ENCODE measurements at places on chromosomes 16 and 17.

DNA sequence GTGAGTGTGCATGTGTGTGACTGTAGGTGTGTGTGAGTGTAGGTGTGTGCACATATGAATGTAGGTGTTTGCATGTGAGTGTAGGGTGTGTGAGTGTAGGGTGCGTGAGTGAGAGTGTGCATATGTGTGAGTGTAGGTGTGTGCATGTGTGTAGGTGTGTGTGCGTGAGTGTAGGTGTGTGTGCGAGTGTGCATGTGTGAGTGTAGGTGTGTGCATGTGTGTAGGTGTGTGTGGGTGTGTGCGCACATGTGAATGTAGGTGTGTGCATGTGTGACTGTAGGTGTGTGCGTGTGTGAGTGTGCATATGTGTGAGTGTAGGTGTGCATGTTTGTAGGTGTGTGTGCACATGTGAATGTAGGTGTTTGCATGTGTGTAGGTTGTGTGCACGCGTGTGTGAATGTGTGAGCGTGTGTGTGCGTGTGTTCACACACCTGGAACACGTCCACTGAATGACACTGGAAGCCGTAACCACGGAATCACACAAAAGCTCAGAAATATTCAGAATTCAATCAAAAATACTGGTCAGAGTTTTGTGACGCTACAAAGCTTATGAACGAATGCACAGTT is 30.6 kb downstream of the MRM3 start:
- DNase-seq, result no peak

DNA sequence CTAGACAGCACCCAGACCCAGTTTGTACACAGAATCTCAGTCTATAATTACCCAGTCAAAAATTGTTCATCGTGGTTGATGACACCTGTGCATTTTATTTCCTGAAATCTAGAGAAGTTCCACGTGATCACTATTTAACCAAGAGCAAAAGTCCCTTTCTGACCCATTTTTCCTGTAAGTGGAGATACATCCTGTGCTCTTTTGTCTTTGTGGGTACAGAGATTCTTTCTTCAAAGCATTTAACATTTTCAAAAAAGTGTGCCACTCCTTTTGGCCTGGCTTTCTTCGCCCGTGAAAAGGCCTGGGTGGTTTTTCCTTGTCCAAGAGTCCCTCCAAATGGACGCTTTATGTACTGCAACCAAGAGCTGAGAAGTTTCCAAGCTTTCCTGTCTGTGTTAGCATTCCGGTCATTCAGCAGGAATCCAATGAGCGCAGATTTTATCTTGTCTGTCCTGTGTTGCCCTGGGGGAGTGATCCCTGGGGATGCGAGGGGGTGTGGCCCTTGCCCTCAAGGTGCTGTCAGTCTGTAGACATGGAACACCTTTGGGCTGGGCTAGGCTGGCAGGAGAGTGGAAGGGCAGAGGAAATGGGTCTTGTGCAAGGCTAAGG is 161.1 kb upstream of the CACNG5 start:
- peak; percentile 55 for DNase-seq

GRCh38 chr17:263773-264172 is 82.3 kb upstream of the DOC2B start:
- DNase-seq, result no peak

- DNase-seq, result peak; percentile 83
These were observed 59.6 kb downstream of the WSB1 start for GRCh38 chr17:27353461-27354050.

DNA sequence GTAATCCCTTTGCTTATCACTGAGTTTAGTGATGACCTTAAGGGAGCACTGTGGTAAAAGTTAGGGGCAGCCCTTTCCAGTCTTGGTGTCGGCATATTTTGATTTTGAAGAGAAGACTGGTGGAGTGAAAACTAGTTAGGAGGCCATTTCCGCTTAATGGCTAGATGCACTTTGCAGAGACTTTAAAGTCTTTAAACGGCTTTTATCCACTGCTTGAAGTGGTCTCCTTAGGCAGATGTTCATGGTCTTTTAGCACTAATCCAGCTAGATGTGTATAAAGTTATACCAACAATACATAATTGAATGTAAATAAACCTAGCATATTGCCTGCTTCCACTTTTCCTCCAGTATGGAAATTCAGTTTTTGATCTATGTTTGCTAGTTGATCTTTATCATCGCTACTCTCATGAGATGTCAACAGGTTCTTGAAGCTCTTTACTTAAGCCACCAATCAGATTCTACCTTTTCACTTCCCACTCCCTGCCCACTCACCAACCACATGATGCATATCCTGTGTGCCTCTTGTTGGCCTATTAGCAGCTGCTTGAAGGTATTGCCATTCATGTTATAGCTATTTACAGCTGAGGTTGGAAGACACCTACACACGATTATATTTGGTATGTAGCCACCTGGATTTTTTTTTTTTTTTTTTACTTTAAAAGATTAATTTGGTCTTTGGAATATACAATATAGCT is 132.0 kb downstream of the NLK start:
- no peak for DNase-seq

- no peak for DNase-seq
These were observed 7.1 kb downstream of the TLCD2 start for GRCh38 chr17:1703063-1703462.

GRCh38 chr17:39219647-39220154 is 6.0 kb downstream of the STAC2 start:
- DNase-seq, result no peak

- no peak for DNase-seq
These were observed 35.1 kb upstream of the SLC38A10 start for GRCh38 chr17:81329927-81330883.

DNA sequence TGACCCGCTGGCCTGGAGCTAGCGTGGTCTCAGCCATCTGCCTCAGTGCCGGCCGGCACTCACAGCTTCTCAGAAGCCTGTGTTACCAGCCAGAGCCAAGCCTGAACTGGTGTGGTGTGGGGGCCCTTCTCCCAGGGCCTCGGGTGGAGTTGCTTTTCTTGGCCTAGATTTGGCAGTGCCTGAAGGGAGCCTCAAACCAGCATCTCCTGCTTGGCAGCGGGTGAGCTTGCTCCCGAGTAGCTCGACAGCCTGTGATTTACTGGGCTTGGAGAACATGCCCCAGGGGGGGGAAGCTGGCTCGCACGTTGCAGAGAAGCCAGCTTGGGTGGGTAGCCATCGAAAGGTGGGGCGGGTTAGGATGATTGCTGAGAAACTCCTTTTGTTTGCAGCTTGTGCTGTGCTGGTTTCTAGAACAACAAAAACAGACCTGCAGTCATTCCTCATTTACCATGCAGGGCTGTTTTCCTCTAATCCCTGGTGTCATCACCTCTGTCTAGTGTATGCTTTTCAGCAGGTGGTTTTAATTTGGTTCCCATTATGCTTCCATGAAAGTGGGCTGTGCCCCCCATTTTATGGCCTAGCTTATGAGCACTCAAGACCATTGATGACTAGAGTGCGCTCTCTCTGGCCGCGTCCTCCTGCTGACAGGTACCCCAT is 42.2 kb downstream of the TBCD start:
- no peak for DNase-seq

GRCh38 chr16:31134091-31134571 is 1.4 kb downstream of the PRSS8 start:
- DNase-seq, result no peak

GRCh38 chr17:6666077-6666521 is 14.5 kb downstream of the C17orf100 start:
- DNase-seq, result peak; percentile 42

DNA sequence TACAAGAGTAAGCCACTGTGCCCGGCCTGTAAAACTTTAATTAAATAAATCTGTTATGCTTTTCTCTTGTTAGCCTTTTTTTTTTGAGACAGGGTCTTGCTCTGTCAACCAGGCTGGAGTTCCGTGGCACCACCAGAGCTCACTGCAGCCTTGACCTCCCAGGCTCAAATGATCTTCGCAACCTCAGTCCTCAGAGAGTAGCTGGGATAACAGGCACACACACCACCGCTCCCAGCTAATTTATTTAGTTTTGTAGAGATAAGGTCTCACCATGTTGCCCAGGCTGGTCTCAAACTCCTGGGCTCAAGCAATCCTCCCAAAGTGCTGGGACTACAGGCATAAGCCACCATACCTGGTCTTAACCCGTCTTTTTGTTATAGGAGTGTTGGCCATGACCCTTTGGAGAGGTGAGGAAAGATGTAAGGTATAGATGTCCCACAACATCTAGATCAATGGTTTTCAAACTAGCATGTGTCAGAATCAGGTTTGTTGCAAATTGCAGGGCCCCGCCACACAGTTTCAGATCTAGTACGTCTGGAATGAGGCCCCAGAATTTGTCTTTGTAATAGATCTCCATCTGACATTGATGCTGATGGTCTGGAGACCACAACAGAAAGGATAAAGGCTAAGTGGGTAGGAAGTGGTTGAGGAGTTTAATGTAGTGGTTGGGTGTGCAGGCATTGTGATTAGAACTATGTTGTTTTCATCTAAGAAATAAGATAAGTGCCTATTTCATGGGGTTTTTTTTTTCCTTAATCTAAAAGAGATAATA is 4.3 kb upstream of the GGA2 start:
- DNase-seq, result no peak

DNA sequence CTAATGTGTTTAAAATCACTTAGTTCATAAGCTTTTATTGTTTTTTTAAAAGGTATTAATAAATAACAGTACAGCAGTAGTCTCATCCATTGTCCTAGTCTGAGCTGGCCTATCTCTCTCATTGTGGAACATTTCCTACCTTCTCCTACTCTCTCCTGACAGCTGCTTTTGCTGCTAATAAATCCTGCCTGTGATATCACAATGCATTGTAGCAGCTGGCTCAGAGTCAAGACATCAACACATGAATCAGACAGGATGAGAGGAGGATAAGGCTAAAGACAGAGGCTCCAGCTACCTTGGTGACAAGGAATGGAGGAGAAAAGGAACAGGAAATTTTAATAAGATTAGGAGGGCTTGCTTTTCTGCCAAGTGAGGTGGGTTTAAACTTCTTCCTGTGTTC is 626.1 kb downstream of the HS3ST4 start:
- no peak for DNase-seq

DNA sequence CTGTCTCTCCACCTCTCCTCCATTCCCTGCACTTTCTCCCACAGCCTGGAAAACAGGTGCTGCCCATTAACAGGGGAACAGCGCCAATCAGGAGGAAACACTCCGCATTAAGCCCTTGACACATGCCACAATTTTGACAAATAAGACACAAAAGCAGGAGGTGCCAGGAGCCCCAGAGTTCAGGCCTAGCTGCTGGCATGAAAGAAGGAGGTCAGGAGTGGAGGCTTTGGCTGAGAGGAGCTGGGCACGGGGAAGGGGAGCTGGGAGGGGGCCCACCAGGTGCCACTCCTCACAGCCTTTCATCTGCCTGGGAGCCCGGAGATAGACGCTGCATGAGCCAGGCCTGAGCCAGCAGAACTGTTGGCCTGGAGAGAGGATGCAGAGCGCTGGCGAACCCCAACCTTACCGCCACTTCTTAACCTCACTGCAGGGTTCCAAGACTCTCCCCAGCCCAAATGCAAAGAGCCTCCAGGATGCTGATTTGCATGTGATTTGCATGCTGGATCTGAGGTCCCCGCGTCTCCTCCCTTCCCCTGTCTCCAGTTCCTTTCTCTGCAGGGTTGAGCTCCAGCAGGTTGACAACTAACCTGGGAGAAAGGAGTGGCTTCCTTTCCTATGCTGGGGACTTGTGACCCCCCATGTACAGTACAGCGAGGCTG is 139.8 kb upstream of the SDK2 start:
- no peak for DNase-seq

DNA sequence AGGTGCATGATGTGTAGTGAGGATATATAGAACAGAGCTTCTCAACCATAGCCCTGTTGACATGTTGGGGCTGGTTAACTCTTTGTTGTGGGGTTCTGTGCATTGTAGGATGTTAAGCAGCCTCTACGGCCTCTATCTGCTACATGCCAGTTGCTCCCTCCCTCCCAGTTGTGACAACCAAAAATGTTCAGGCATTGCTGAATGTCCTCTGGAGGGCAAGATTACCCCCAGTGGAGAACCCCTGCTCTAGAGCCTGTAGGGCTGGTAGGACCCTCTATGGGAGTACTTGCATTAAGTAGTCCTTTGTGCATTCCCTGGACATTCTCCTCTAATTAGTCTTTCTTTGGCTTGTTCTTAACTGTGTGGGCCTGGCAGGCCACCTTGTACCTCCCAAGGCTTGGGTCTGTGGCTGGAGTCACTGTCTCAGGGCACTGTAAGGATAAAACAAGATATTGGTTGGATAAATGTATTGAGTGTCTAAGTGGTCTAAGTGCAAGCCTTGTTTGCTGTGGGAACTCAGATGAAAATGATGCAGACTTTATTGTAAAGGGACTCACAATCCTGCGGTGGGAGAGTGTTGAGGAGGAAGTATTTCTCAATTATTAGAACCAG is 19.8 kb upstream of the MYO1D start:
- DNase-seq, result no peak

DNA sequence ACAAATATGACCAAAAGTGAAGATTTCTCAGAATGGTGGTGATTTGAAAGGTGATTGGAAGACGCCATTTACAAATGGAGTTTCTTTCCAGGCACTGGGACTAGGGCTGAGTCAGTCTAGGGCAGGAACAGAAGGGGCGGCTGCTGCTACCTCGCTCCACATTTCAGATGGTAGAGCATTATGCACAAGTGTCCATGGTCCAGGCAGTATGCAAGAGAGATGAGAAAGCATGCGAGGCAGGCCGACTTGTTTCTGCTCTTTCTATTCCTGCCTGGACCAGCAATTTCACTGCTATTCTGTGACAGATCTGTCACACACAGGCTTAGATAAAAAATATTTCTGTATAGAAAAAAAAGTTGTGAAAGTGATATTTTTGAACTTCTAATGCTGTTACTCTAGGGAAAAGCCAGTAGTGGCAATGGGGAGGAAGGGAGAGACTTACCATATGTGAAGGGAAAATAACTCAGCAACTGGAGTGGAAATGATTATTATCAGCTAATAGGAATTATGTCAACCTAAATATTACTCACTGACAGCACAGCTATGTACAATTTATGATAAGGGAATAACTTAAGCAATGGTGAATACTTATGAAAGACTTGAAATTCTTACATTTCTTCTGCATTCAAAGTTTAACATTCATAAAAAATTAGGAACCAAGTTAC is 134.7 kb upstream of the NETO2 start:
- DNase-seq, result peak; percentile 50

DNA sequence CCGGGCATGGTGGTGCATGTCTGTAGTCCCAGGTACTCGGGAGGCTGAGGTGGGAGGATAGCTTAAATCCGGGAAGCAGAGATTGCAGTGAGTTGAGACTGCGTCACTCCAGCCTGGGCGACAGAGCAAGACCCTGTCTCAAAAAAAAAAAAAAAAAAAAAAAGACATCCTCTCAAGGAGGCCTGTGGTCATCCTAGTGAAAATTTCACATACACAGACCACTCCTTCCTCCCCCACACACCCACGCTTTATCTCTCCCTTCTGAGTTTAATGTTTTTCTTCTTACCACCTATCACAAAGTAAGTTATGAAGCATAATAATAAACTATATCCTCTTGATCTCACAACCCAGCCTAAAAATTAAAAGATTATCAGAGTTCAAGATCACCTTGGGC is 1.3 kb upstream of the NOL11 start:
- no peak for DNase-seq
